Thymus (tissue), 14 donors: ENCODE measurements at places on chromosomes 12 and 14.

DNA sequence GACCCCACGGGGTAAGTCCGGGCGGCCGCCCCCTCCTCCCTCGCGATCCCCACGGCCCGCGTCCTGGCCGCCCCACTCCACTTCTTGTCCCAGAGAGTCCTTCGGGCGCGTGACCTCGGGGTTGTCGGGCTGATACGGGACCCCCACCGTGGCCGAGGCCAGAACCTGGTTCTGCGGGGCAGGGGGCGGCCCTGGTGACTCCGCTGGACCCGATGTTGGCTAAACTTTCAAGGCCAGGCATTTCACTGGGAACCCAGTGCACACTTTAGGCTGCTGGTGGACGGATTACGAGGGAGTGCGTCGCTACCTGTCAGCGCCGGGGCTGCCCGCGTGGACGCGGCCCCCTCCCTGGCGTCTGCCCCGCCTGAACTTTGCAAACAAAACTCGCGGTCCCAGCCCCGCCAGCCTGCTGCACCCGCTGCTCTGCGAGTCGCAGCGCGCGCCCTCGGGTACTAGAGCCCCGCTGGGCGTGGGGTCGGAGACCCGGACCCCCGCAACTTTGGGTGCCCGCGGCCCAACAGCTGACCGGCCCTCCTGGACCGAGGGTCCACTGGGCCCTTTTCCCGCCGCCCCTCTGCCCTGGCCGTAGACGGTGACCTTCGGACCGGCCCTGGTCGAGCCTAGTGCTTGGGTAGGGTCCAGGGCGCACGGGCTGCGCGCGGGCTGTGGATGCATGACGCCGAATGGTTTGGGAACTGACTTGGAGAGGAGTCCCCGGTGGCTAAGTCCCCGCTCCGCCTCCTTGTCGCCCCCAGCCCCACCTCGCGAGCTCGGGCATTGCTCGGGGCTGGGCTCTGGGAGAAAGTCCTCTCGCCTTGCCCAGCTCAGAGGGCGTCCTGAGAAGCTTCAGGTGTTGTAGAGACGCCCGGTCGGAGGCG is 624 bp downstream of the RIN3 start:
- DNase-seq, result no peak

DNA sequence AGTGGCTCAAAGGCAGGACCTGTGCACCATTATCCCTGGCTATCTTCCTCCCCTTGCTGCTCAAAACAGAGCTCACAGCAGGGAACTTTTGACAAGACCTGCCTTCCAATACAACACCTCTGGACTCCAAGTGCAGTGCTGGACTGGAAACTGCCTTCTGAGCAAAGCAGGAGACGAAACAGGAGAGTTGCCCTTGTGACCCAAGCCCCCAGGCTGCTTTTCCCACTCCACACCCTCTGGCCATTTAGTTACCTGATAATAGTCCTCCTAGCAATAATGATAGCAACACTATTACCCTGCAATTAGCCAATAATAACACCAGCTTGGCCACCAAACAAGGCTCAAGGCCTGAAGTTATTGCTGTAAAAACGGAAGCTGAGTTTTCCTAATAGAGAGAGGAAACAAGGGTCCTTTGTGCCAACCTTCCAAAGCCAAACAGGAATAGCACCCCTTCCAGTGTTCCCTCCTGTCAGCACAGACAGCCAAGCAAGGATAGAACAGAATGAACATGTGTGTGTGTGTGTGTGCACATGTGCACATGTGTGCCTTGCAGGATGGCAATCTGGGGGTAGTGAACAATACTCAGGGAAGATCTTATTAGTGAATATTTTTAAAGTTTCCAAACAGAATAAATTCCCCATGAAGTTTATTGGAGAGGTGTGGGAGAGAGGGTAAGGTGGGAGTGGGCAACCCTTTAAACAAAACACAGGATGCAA is 9.2 kb upstream of the KRT73 start:
- DNase-seq, result no peak

DNA sequence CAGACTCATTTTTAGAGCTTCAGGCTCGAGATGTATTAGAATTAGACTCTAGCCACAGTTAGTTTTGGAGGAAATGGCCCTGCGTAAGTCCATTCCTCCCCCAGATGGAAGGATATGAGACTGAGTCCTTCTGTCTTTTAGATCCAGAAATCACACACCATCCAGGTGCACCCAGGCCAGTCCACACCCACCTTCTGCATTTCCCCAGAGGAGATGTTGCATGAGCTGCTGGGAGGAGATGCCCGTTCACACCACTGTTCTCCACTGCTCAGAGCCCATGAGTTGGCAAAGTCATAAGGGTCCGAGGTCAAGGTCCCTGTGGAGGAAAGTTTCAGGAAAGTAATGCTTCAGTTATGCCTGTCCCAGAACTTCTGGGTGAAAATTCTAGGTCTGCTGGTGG is 29.2 kb downstream of the VWF start:
- no peak for DNase-seq

GRCh38 chr12:108613548-108613947 is 15.7 kb upstream of the TMEM119 start:
- DNase-seq, result no peak

DNA sequence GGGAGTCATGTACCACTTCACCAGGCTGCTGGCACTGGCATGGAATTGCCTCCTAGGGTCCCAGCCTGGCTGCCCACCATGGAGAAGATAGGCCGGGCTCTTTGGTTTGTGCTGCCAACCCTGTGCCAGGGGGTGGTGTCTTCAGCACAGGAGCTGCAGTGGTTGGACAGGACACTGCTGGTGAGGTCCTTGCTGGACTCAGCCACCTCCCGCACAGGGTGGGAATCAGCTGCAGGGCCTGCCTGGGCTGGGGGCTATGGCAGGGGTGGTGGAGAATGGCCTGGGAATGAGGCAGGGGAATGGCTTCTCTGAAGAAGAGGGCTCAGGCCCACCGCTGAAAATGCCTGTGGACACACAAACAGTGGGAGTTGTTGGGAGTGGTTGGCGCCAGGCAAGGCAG is 70.6 kb upstream of the CAPRIN2 start:
- no peak for DNase-seq

DNA sequence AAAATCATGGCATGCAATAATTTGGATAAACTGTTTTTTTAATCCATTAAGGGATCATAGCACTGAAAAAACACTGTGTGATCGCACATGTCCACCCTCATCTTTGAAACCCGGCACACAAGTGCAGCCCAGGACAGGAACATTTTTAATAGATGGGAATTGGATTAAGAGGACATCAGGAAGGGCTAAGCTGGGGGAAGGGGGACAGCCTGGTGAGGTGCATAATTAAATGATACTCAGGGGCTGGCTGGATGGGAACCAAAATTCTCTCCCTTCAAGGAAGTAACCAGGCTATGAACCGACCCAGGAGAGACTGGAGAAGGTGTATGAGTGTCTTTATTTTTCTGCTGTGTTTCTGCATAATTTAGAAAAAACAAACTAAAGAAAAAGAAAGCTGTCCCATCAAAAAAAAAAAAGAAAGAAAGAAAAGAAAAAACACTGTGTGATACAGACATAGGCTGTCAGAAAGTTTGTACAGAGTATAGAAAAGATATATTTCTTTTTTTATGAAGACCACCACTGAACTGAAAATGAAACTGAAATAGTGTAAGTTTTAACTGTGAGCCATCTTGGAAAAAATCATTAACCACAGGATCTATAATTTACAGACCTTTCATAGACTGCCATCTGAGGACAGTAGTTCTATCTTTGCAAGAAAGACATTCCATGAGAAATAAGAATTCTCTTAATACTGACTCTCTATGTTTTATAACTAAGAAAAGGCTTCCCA is 75.1 kb upstream of the SLC38A4 start:
- no peak for DNase-seq

DNA sequence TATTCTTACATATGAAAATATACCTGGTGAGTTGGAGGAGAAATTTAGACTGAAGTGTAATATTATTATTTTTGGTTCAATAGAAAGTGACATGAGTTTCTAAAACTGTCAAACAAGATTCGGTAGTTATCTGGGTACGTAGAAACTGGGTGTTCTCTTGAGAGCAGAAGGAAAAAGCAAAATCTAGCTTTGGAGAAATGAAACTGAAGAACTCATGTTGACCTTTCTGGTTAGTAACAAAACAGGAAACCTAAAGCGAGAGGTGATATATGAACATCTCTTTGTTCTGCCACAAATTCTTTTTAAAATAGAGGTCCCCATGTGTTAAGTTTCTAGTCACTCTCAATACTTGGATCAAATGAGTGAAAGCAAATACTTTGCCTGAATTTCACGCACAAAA is 401.7 kb downstream of the TRHDE start:
- DNase-seq, result no peak

DNA sequence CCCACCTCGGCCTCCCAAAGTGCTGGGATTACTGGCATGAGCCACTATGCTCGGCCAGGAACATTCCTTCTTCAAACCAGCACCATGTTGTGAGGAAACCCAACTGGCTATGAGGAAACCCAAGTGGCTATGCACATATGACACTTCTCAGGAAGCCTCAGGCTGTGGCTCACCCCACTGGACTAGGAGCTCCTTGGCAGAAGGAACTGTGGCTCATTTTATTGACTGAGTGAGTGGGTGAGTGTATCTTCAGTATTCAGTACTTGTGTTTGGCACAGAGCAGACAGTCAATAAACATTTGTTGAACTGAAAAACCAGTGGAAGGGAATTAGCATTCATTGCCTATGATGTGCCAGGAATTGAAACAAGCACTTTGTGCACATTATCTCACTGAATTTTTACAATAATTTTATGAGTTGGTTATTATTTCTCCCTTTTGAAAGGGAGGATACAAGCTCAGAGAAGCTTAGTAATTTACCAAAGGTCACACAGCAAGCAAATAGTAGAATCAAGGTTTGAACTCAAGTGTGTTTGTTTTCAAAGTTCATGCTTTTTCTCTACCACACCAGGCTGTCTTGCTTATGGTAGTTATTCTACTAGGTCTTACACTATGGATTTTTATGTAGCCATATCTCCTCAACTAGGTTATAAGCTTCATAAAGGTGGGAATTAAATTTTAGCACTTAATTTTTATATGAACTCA is 121.6 kb downstream of the VEZT start:
- no peak for DNase-seq

DNA sequence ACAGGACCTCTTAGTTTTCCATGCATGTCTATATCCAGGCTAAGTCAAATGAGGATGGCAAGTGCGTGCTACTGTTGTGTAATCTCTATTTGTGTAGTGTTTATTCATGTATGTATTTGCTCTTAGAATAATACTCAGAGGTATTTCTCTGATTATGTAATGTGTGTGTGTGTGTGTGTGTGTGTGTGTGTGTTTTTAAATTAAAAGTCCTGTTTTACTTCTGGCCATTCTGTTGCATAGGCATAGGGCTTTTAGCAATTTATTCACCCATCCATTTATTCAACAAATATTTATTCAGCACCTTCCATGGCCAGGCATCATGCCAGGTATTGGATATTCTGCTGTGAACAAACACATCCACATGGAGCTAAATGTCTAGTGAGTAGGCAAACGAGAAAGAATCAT is 63.5 kb downstream of the PELI2 start:
- no peak for DNase-seq

DNA sequence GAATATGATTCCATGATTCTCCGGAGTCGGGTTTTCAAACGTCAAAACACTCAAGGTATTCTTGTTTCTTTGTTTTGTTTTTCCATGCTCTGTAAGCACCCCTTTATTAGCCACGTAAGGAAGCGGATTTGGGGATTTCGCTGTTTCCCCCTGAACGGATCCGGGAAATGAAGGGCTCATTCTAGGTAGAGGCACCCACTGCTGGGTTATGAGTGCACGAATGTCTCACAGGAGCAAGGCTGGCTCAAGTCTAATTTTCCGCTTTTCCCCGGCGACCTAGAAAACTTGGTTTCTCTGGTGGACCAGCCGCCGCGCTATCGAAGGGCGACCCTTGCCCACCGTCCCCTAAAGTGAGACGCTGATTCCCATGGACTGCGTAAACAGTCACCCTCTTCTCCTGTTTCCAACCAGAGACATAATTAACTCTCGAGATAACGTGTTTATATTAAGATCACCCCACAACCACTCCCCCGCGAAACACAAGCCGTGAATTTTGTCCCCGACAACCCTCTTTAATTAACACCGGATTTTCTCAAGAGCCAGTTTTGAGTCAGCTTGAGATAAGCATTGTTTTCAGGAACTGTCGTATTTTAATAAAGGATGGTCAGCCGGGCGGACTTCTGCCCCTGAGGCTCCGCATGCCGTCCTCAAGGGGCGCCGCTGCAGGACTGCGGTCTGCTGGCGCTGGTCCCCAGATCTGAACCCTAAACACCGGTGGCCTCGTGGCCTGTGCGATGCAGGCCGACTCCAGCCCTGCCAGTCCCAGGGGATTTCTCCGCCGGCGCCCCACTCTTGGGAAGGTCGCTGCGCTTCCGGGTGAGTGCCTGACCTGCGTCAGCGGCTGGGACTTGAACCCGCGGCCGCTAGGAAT is 515 bp upstream of the ABCC9 start:
- no peak for DNase-seq

- DNase-seq, result no peak
Measured at GRCh38 chr14:34465069-34465859, 3.2 kb upstream of the SPTSSA start.

GRCh38 chr12:119684711-119685369 is 16.9 kb downstream of the PRKAB1 start:
- no peak for DNase-seq

DNA sequence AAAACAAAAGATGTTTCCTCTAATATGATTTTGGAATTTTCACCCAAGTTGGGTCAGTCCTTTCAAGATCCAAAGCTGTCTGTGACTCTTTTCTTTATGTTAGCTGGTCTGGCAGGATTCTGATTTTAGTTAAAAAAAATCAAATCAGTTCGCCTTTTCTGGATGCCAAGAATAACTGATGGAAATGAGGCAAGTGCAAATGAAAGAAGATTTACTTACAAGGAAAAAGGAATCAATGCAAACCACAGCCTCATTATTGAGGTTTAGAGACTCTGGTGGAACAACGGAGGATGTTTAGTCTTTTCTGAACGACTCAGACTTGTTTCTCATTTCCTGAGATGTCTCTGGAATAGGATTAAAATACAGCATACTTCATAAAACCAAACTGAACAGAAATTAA is 117.0 kb upstream of the DYRK2 start:
- DNase-seq, result no peak

GRCh38 chr12:119200601-119201000 is 21.9 kb downstream of the HSPB8 start:
- no peak for DNase-seq

DNA sequence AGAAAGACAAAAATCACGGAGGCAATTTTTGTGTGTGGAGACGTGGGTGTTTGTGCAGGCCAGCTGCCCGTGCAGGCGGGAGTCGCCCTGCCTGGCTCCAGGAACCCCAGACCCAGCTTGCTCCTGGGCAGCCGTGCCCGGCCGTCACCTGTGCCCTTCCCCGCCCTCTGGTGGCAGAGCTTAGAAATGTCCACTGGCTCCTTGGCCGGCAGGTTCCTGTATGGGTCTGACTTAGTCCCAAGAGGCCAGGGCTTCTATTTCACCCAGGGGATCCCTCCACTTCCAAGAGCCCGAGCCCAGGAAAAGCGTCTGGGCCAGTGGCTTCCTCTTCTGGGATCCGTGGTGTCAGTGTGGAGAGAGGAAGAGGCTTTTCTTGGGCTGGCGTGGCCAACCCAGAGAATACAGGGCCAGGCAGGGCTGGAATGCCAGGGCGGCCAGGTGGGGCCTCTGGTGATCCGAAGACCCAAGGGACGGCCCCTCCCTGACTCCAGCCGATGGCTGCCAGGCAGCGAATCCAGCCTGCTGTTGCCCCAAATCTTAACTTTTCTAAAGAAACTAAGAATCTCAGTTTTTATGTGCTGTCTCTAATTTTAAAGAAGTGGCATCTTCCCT is 120.9 kb downstream of the TMEM132C start:
- DNase-seq, result no peak
